ENCODE measurements at places on chromosomes 16 and 17.

DNA sequence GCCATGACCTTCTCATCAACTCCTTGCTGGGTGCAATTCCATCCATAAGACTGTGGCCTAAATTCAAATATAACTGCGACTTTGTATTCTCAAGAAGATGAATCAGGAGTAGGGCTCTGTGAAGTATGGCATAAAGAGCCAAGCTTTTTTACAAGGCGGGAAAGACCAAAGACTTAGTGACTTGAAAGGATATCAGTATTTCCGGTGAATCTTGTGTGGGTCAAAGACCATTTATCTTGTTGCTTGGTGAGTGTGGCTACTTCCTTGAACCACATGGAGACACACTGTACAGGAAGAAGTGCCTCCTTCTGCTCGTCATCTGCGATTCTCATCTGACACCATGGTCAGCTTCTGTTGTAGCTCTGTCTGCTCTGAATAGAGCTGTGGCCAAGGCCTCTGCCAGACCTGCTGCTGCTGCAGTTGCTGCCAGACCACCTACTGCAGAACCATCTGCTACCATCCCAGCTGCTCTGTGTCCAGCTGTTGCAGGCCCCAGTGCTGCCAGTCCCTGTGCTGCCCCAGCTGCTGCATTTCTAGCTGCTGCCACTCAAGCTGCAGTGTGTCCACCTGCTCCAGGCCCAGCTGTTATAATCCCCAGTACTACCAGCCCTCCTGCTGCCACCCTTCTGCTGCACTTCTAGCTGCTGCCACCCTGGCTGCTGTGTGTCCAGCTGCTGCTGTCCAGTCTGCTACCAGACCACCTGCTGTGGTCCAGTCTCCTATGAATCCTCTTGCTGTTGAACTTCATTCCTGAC lies 6.1 kb upstream of the KRTAP2-4 start:
- no peak for DNase-seq

DNA sequence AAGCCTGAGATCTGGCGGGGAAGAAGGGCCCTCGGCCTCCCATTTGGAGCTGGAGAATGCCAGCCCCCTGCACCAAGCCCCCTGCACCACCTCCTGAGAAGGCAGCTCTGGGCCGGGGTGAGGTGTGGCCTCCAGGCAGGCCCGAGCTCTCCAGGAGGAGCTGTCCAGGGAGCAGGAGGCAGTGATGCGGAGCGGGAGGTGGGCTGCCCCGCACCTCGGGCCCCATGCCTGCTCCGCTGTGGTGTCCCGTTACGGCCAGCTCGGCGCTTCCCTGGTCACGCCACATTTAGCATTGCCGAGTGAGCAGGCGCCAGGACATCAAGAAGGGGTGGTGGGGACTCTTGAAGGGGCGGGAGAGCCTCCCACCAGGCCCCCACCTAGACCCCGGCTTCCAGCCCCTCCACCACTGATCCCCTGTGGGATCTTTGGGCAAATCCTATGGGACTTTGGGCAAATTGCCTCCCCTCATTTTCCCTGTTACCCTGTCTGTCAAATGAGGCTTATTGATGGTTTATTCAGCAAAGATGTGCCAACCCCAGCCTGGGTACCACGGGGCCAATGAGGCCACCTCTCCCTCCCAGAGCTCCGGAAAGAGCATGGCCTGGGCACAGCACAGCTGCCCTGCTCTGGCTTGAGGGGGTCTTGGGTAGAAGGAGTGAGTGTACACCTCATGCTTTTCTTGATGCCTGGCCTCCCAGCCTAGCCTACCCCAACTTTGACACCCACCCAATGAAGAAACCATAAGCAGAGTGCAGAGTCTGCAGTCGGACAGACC lies 15.3 kb downstream of the FOXN1 start:
- DNase-seq = no peak

- DNase-seq = no peak
Observed at GRCh38 chr17:41413982-41414381, 10.4 kb downstream of the KRT37 start.

GRCh38 chr16:51752438-51752995 lies 601.4 kb upstream of the SALL1 start:
- no peak for DNase-seq

DNA sequence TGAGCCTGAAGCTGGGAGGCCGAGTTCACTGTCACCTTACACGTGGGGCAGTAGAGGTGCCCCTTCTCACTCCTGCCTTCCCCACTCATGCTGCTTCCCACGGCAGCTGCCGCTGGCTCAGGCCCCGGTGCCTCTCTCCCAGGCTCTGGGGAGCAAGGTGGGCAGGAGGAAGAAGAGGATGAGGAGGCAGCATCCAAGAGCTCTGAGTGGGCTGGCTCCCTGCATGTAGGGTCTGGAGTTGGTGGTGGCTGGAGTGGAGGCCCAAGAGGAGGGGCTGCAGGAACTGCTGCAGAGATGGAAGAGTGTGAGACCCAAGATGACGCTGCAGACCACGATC lies 8.9 kb downstream of the NKIRAS2 start:
- DNase-seq = no peak

DNA sequence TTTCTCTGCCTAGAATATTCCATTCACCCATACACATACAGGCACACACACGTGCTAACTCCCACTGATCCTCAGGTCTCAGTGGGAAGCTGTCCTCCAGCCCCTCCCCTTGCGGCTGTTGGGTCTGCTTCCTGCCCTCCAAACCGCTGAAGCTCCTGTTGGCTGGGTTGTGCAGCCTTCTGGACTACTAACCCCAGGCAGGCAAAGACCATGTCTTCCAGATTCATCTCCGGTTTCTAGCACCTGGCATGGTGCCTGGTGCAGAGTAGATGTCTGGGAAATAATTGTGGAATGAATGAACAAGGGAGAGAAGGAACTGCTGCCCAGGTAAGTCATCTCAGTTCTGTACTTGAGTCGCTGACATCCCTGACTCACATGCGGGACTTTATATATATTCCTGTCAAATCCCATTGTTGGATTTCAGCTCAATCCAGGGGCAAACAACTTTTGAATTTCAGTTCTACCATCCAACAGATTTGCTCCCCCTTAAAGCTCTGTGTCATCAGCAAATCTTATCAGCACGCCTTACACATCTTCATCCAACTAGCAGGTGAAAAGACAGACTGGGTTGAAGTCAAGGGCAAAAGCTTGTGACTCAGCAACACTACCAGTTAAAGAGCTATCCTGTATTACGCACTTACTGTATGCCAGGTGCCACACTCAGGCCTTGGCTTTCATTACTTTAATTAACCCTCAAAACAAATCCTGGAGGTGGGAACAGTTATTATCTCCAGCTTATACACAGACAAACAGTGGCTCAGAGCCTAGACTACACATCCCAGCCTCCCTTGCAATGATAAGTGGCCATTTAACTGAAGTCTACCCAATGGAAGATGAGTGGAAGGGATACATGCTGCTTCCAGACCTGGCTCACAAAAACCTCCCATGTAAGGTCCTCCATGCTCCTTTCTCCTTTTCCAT lies 51.1 kb downstream of the SRCIN1 start:
- no peak for DNase-seq

GRCh38 chr16:51431517-51432241 lies 280.6 kb upstream of the SALL1 start:
- peak; percentile 80 for DNase-seq

- DNase-seq = no peak
Observed at GRCh38 chr17:66753126-66753920, 81.6 kb upstream of the CACNG5 start.

DNA sequence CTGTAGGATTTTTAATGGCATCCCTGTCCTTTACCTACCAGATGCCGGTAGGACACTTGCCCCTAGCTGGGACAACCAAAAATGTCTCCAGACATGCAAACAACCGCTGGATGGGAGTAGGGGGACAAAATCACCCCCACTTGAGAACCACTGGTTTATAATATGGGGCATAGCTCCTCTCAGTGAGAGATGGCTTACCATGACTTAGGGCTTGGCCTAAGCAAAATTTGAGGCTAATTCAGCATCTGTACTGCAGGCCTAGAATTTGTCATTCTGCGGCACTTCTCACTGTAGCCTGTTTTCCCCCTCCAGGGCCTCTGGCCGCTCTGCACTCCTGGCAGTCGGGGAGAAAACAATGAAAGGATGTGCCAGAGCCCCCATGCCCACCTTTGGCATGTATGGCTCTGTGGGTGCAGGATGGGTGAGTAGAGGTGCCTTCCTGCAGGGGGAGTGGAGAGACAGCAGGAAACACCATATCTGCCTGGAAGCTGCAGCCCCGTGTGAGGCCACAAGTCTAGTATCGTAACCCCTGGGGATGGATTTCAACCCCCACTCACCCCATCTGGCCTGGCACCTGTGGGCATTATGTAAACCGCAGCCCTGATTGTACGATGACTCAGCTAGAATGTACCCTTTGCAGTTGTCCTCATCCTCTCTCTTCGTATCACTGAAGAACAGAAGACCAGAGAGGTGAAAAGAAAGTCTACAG lies 268.1 kb downstream of the SOX9 start:
- DNase-seq = no peak

Measured in head of caudate nucleus (tissue), 42 donors.